ENCODE measurements at places on chromosomes 7 and 10.

DNA sequence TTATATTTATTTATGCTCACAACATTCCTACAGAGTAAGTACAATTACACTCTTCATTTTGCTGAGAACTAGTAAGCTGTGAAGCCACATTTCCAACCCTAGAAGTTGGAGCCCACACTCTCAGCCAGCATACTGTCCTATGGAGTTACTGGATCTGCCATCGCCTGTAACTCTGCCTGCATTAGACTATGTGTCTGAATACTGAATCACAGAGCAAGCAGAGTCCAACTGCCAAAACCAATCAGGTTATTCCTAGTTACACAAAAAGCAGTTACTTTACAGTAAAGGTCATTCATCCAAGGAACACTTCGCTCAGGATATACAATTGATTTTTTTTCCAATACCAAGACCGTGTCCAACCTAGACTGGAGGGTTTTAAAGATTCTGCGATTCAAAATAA lies 21.5 kb downstream of the CTAGE6 start:
- no peak for DNase-seq

DNA sequence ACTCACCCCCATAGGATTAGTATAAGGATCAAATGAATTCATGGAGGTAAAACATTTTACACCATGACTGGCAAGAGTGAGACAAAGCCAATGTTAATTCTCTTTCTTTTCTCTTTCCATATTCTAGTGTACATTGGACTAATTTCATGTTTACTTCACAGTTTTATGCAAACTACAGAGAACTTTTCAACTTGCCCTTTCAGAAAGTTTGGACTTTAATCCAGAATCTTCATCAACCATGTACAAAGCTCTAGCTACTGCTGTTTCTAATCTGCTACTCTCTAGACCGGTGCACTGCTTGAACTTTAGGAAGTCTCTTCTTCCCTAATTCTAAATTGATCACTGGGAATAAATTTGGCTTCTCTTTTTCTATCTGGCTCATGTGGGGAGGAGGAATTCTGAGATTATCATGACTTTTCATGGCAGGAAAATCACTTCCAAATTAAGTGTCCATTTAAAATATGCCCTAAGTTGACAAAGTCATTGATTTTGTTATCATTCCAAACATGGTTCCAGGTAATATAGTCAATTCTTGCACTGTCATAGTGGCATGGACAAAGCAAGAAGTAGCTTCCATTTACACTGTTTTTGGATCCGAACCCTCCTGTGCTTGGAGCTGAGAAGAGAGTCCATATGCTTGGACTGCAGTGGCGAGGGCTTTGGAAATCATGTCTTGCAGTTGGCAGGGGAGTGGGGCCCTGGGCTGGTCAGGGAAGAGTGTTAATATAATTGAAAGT lies 903.3 kb downstream of the CCSER2 start:
- no peak for DNase-seq

- DNase-seq: no peak
Measured at GRCh38 chr10:80356563-80356988, at the start of the genes DYDC1 and DYDC2. TSS of gene DYDC1 (minus strand) at chr10:80356755. CDS start at chr10:80352601, 4,154 bp downstream. TSS of gene DYDC2 (plus strand) at chr10:80356781. CDS start at chr10:80362444, 5,663 bp downstream.

DNA sequence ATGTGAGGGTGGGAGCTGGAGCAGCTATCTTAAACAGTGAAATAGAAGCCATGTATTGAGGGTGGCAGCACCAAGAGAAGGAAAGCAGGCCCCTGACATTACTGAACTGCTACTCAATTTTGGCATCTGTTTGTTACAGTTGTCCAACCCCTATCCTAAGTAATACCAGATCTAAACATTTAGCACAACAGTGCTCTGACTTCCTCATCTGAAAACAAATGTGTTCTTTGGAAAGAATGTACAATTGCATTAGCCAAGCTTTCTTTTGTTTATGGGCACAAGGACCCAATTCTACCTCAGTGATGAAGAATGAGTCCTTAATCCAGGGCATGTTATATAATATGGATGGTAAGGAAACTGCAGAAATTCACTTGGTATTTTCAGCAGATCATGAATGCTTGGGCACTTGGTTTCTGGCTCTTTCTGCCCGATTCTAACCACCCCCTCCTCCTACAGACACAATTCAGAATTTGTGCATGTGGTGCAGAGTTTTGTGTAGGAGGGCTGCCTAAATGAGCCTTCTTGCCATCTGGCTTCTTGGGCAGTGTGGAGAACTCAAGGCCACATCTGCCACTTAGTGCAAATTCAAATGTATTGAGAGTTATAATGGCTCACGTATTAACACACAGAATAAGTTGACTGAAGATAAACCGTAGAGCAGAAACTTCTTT lies 36.9 kb upstream of the KMT2E start:
- no peak for DNase-seq

DNA sequence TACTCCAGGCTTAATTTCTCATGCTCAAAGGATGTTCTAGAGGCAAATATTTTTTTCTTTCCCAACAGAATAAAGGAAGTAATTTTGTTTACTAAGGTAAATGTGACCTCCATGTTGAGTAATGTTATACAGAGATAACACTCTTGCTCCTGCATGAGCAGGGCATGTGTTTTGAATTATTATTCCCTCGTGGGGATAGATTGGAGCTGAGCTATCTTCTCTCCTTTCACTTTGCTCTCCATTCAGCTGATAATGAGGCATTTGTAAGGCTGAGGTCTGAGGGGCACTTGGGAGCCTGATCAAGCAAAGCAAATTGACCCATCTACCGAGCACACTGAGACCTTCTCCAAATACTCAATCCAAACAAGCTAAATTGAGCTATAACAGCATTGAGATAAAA lies 50.7 kb upstream of the GHITM start:
- DNase-seq: no peak

DNA sequence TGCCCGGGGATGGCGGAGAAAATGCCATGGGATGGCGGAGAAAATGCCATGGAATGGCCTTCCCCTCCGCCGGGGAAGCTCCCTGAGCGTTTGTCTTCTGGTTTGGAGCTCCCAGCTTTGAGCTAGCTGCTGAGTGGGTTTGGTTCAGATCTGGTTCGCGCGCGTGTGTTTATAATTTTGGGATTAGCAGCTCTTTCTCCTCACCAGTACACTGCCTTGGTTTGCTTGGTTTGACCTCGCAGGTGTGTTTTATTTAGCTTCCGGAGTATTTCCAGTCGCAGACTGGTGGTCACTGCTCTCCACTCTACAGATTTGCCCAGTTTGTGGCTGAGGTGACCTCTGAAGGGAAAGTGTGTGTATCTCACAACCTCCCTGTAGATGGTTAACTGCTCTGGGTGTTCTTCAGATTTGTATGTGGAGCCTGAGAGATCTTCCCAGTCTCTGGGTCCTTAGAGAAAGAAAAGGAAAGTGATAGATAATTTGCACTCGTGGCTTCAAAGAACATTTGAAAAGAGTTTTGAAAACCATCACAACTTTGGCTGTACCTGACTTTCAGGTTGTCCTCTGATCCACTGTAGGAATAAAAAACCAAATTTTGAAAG lies 597 bp downstream of the ZNF277 start:
- DNase-seq: peak; percentile 75

- no peak for DNase-seq
Measured at GRCh38 chr10:34097682-34098081, 717.4 kb downstream of the PARD3 start.

DNA sequence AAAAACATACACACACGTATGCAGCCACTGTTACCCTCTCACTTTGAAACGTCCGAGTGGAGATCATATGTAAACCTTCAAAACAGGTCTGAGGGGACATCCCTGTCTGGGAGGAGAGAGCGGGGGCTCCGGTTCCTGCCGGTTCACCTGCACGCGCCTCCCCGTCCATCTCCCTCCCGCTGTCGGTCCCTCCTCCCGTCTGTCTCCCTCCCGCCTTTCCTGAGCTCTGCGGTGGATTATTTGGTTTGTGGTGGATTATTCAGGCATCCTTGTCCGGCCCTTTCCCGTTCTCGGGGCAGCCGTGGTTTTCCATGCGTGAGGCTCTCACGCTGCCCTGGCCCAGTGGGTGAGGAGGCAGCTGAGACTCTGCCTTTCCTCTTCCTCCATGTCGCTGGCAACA lies 59.8 kb downstream of the NKX6-2 start:
- DNase-seq: no peak

GRCh38 chr10:95395947-95396449 lies 105.2 kb upstream of the PDLIM1 start:
- DNase-seq: peak; percentile 36

GRCh38 chr10:36462194-36462593 lies 663.2 kb upstream of the ANKRD30A start:
- no peak for DNase-seq

GRCh38 chr7:101250324-101250723 lies 5.4 kb upstream of the FIS1 start:
- no peak for DNase-seq

- DNase-seq: no peak
Measured at GRCh38 chr7:17069146-17069545, 187.4 kb upstream of the AGR3 start.

Data from ACHN (cell line).